ENCODE measurements at places on chromosomes 1 and 21.

DNA sequence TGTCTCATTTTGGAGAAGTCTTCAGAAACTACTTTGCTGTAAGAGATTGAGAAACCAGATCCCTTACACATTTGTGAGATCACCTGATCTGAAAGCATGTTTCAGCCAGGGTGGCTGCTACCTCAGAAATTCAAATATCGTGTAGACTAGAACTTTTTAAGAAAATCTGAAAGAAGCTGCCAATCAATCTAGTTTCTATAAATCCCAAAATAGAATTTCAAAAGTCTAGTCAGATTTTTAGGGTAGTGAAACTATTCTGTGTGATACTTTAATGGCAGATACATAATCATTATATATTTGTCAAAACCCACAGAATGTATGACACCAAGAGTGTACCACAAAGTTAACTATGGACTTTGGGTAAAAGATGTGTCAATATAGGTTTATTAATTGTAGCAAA, 79.9 kb upstream of the PLPPR5 start:
- no peak for DNase-seq

DNA sequence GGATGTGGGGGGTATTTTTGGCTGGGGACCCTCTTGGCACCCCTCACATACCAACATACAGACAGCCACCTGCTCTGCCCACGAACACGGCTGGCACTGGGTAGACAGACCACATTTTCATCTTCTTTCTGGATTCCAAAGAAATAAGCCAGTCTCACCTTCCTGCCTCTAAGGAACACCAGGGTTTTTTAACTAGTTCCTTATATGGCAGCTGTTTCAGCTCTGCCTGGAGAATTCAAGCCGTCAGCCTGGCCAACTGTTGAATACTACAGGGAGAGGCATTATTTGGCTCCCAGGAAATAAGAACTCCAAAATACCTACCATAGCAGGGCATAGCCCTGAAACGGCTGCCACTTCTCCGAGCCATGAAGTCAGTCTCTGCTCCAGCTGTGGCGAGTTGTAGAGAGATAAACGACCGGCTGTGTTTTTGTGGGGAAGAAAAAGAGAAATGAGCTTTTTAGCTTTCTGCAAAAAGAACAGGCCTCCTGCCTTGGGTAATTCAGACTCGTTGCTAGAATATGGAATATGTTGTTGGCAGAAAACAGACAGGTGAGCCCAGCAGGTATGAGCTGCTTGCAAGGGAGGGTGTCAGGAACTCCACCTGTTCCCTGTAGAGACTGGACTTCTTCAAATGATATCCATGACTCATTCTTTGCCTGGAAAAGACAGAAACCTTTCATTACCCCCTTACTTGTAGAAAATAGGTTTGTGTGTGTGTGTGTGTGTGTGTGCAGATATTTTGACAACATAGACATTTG, 51.8 kb downstream of the MT1HL1 start:
- DNase-seq: no peak

- no peak for DNase-seq
These were observed 67.6 kb downstream of the RASAL2 start for GRCh38 chr1:178161516-178161915.

GRCh38 chr1:110634455-110635311, 28.5 kb upstream of the KCNA2 start:
- DNase-seq: no peak

DNA sequence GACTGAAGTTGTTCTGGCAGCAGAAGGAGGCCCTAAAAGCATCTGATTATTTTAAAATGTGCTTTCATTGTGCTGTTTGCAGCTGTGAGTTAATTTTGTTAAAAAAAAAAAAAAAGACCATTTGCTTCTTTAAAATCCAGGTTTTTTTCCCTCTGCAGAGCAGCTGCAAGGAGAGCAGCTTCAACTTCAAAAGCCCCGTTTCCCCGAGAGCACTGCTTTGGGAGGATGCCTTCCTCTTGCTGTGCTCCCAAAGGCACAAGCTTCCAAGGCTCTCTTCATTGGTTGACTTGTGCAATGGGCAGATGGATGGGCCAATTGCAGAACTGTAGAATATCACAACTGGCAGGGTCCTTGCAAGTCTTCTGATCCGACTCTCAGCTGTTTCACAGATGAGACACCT, 459.2 kb upstream of the PKN2 start:
- DNase-seq: no peak

GRCh38 chr1:40783001-40783905, at the start of gene KCNQ4:
TSS of gene KCNQ4 (plus strand) at chr1:40783787. CDS start at chr1:40784094, 307 bp downstream.
- DNase-seq: no peak

DNA sequence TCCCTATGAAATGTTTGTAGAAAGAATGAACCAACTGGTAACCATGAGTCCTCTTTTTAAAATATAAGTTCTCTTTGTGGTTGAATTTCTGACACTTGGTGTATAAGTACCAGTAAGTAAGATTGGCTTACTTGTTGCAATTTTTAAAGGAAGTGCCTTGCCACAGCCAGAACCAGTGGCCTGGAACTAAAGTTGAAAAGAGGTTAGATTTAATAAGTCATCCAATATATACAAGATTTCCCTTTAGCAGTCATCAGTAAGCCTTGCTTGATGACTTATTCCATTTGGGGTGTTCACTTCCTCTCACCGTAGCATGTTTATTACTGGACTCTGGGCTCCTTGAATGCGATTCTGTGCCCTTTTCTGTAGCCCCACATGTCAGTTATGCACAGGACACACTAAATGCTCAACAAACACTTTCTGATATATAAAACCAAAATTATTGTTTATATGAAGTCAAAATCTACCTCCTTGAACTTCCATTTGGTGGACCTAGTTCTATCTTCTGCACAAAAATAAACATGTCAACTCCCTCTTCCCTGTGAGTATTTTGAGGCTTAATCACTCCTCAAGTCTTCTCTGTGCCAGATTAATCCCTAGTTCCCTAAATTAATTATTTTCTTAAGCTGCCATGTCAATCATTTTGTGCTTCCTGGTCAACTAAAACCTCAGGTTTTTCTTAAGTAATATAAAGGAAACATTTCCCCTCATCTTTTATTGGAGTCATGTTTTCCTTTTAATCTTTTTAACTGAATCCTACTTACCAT, 218.1 kb downstream of the ST6GALNAC3 start:
- no peak for DNase-seq

All from GDM1 (cell line).